ENCODE measurements at places on chromosomes 12 and 14.
A peak's percentile ranks its signal among the peaks of the same experiment; 100 is the strongest.

- no peak for DNase-seq
Measured at GRCh38 chr12:130792821-130793553, 46.1 kb downstream of the STX2 start.

- DNase-seq, result peak; percentile 89
Measured at GRCh38 chr12:100554608-100555077, 18.8 kb upstream of the GAS2L3 start.

- no peak for DNase-seq
Measured at GRCh38 chr12:91718326-91718725, 427.3 kb downstream of the BTG1 start.

- DNase-seq, result no peak
Measured at GRCh38 chr14:69610874-69611171, 573 bp upstream of the SUSD6 start.
